ENCODE measurements at places on chromosomes 7 and 10. TPM values are rescaled to one million over a fixed set of nuclear protein-coding genes. Genes with fewer than 3 reads are reported as not detected.

The FEZF1 gene
- total RNA-seq = not detected

The ZSWIM8 gene
- total RNA-seq = 106 TPM

The AKR1C2 gene
- total RNA-seq = 16.6 TPM

The FRMD4A gene
- total RNA-seq = 108 TPM

The KCP gene
- 1.2 TPM for total RNA-seq

The MOGAT3 gene
- not detected for total RNA-seq

The NT5C3A gene
- 8.3 TPM for total RNA-seq

The BLNK gene
- total RNA-seq = not detected

The PKD1L1 gene
- total RNA-seq = 1.1 TPM

The MBLAC1 gene
- total RNA-seq = not detected

The PTF1A gene
- total RNA-seq = not detected

The PLA2G12B gene
- not detected for total RNA-seq

The EPHB4 gene
- 144 TPM for total RNA-seq

The LIPF gene
- 7.1 TPM for total RNA-seq

The PURB gene
- 19.1 TPM for total RNA-seq

The CREB5 gene
- 143 TPM for total RNA-seq

The ADRB1 gene
- not detected for total RNA-seq

The KIF5B gene
- total RNA-seq = 78.1 TPM

The FOXI2 gene
- not detected for total RNA-seq

The SFRP4 gene
- total RNA-seq = 25.7 TPM

The NANOS1 gene
- 5.3 TPM for total RNA-seq

The TBXAS1 gene
- total RNA-seq = 3.8 TPM

The SPDYE17 gene
- total RNA-seq = not detected

The CALML3 gene
- not detected for total RNA-seq

The CAV1 gene
- total RNA-seq = 156 TPM

The PLXNA4 gene
- total RNA-seq = 27.1 TPM

All from ascending aorta (tissue), 2 donors.